ENCODE measurements at places on chromosomes 6 and 20.

- no peak for DNase-seq
Observed at GRCh38 chr6:113805173-113805790, 51.9 kb upstream of the MARCKS start.

DNA sequence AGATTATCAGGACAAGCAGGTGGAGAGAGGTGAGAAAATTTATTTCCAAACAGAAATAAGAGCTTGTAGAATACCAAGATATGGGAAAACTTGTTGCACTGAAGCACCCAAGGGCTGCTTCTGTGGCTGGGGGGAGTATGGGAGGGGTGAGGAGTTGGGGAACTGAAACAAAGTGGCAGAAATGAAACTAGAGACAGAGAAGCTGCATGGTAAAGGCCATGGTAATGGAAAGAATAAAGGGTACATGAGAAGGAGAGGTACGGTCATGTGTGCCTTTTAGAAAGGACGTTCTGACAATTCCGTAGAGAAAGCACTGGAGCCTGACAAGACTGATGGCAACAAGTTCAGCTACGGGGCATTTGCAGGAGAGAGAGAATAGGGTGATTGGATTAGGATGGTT is 51.6 kb upstream of the RIN2 start:
- no peak for DNase-seq

DNA sequence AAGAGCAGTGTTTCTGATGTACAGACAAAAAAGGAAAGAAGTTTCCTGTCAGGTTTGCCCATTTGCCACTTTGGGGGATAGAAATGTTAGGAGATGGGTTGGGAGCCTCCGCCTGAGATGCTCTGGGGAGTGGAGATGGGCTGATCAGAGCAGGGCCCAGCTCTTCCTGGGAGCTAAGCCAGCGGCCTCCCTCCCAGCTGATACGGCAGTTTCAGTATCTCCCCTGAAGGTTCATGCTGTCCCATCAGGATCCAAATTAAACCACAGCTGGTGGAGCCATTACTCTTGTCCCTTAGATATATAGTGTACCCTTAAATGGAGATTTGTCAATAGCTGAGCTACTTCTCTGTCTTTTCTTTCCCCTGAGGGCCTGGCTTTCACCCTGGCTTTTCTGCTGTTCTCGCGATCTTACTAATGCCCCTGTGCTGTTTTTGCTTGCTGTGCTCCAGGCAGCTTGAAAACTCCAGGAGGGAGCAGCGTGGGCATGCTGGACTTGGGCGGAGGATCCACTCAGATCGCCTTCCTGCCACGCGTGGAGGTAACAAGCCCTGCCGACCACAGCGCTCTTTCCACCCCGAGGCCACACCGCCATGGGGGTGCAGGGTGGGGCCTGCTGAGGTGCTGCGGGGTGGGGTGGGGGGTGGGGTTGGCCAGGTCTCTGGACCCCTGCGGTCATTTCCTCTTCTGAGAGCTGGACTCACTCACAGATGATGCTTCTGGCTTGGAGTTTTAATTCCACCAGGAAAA is 20.9 kb downstream of the ENTPD6 start:
- no peak for DNase-seq

DNA sequence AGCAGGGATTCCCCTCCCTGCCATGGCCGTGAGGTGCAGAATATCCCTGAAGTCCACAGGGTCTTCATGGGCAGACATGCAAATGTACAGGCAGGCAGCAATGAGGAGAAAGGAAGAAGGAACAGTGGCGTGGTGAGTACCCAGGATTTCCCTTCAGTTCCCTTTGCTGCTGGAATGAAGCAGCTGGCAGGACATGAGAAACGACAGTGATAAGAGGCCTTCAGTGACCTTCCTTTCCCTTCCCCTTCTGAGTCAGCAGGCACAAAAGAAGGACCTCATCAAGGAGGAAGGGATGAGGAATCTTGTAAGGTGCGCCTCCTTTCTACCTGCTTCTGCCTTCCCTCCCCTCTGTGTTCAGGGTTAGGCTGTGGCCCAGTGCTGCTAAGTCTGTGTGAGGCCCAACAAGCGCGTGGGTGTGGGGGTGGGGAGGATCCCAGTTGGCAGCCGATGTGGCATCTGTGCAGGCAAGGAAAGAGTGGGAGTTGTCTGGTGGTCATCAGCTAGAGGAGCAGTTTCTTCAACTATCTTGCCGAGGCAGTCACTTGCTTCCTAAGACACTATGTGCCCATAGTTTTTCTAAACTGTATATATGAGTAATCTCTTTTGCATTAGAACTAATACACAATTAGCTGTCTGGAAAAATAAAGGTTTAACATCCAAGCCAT is 29.5 kb upstream of the FBXO9 start:
- DNase-seq: no peak

GRCh38 chr6:106199331-106199730 is 113.2 kb downstream of the PRDM1 start:
- no peak for DNase-seq

DNA sequence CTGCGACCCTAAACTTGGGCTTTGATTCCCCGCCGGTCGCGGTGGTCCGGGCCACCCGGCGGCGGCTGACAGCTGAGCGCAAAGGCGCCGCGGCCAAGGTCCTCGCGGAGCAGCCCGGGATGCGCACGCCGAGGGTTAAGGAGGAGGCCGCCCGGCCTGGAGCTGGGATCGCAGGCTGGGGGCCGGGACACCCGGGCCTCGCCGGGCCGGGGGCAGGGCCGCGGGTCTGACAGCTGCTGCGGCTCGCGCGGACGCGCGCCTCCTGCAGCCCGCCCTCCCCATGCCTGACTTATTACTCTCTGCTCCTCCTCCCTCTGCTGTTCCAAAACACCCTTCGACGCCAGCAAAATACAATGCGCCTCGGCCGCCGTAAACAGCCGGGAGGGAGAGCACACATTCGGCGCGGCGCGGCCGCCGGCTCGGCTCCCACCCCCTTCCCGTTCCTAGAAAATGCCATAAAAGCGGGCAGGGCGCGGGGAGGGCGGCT is 746 bp downstream of the BACH2 start:
- peak; percentile 36 for DNase-seq

GRCh38 chr6:82413868-82414267 is 50.3 kb downstream of the TPBG start:
- DNase-seq: no peak

DNA sequence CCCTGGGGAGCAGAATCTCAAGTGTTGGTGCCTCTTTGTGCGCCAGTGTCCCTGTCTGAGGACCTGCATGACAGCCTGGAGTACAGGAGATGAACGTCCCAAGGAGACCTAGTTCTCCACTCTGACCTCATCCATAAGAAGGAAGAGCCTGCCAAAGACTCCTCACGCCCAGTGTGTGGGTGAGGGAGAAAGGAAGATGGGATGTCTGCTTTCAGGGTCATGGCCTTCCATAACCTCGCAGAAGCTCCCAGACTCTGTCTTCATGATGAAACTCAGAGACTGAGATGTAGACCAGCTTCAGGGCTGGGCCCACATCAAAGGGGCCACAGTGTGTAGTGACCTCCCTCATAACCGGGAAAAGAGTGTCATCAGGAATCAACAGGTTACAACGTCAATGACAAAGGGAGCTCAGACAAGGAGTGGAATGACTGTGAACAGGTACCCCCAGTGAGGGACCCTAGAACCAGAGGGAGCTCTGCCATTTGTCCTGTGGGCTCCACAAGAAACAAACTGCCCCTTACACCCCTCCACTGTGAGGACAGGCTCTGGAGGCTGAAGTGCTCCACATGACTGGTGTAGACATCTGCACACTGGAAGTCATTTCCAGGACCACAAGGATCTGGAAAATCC is 8.1 kb downstream of the HLA-DQB1 start:
- no peak for DNase-seq

- DNase-seq: no peak
Observed at GRCh38 chr20:48128436-48128835, 343.2 kb upstream of the SULF2 start.

- DNase-seq: no peak
Observed at GRCh38 chr20:32681175-32682084, 7.7 kb upstream of the C20orf203 start.

DNA sequence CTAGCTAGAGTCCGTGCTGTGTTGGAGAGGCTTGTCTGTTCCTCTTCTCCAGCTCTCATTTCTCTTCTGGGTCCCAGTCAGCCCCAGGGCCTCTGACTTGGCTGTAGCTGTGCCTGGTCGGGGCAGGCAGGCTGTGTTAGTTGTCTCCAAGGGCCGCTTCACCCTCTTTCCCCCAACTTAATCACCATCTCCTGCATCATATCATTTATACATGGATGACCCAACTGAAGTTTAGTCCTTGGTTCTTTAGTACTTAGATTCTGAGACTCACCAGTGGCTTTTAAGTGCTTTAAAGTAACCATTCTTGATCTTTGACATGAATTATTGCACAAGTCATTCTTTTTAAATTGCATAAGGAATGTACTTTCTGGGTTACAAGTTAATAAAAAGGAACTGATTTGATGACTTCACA is 127.3 kb downstream of the RTN4IP1 start:
- no peak for DNase-seq

DNA sequence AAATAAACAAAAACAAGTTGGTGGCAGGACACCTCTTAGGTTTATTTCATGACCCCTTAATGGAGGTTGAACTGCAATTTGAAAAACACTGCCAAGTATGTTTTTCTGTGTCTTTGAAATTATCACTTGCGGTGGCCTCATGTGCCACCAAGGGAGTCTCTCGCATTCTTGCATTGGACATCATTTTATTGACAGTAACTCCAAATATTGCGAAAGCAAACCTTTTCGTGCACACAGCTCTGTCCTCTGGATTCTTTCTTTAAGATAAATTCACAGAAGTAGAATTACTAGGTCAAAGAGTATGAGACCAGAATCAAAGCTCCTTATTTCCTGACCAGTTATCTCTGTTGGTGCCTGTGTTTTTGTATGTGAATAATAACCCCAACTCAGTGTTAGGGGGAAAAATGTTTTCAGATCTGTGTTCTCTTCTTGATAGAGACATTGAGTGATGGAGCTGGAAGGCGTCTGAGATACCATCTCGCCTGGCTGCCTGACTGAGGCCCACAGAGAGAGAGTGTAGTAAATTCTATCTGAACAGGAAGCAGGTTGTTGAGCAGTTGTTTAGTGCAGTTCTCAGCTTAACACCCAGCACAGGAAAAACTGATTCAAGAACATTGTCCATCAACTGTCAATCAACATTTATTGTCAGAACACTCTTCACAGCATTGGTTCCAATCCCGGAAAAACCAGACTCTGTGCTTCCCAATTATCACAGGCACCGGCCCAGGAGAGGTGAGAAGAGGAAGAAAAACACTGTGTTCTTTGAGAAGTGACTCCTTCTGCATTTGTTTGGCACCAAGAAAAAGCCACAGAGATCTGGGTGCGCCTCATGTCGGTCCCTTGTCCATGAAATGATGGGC is 2.2 kb upstream of the CCDC167 start:
- DNase-seq: no peak

- no peak for DNase-seq
Observed at GRCh38 chr20:45246109-45246508, 8.3 kb downstream of the SLPI start.

GRCh38 chr6:41226752-41227151 is 1.4 kb upstream of the TREML4 start:
- no peak for DNase-seq

GRCh38 chr6:133128191-133128590 is 113.0 kb upstream of the EYA4 start:
- no peak for DNase-seq

- DNase-seq: no peak
Observed at GRCh38 chr6:46583081-46583480, 69.5 kb downstream of the CYP39A1 start.

DNA sequence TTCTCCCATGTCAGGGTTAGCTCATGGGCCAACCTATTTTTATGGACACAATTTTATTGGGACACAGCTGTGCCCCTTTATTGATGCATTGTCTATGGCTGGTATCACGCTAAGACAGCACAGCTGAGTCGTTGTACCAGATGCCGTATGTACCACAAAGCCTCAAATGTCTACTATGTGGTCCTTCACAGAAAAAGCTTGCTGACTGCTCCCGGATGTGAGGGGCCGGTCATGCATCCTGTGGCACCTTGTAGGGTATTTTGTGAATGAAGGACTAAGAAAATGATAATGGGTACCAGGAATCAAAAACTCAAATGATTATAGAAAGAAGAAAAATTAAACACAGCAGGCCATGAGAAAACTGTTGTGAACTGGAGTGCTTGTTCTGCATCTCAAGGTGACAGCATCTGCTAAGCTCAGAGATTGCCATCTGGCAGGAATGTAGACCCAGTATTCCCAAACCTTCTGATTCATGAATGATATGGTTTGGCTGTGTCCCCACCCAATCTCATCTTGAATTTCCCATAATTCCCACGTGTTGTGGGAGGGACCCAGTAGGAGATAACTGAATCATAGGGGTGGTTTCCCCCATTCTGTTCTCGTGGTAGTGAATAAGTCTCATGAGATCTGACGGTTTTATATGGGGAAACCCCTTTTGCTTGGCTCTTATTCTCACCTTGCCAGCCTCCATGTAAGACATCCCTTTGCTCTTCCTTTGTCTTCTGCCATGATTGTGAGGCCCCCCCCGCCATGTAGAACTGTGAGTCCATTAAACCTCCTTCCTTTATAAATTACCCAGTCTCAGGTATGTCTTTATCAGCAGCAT is 248.5 kb downstream of the TSHZ2 start:
- no peak for DNase-seq

Data from stimulated activated CD8-positive, alpha-beta memory T cell treated with anti-CD3 and anti-CD28 coated beads, Interleukin-4, amount 100 ng/mL, for 1 hour (primary cell).